Stimulated activated CD4-positive, alpha-beta T cell treated with anti-CD3 and anti-CD28 coated beads, Interleukin-4, amount 100 ng/mL, for 4 hours (primary cell): ENCODE measurements at places on chromosomes 5 and 9.

GRCh38 chr5:141611289-141611688, 7.5 kb downstream of the DIAPH1 start:
- no peak for DNase-seq

GRCh38 chr9:105299190-105299854, 54.9 kb downstream of the SLC44A1 start:
- DNase-seq = no peak

DNA sequence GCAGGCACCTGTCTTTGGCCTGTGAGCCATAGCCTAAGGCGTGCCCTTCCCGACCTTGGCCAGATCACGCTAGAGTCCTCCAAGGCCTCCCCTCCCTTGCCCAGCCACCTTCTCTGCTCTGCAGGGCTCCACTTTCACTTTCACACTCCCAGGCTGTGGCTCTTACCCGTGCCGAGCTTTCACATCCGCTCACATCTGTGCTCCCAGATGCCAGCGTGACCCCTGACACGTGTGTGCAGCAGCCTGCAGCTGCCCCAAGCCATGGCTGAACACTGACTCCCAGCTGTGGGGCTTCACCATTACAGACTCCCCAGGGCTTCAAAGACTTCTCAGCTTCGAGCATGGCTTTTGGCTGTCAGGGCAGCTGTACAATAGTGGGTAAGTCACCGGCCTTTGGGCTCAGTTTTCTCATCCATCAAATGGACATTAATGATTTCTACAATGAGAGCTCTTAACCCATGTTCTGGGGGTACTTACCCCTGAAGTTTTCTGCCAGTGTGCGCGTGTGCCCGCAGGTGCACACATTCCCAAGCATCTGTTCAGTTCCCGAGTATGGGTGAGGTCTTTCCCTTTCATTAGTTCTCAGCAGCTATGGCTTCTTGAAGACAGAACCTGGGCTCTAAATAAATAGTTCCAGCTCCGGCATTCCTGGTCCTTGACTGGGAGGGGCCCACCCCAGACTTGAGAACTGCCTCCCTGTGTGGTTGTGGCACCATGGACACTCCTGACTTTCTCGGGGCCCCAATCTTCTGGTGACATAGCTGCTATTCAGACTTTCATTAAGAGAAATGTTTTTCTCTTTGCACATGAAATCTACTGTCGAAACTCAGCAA, 118.6 kb downstream of the RGS3 start:
- DNase-seq = peak; percentile 80

- DNase-seq = no peak
These were observed 477.8 kb upstream of the DAB2 start for GRCh38 chr5:39902626-39903025.

DNA sequence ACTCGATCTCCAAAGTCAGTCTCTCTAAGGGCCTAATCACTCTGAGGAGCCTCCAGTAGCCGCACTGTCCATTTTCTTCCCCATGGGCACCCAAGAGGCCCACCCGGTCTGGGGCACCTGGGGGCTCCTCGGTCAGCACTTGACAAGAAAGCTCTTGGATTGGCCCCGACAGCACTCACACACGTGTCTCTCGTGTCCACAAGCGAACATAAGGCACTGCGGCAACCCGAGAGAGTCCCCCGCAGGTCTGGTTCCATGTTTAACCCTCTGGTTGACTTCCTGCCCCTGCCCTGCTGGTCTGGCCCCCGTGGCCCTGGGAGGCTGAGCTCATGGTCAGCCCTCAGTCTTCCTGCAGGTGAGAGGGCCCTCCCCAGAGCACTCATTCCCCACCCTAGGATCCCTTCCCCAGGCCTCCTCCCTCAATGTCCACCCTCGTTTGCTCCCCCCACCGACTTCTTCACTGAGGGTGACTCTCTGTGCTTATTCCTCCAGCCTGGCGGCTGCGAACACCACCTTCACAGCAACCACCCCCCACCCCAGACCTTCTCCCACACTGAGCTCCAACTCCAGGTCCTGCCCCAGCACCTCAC, 16.3 kb upstream of the LRRC14B start:
- no peak for DNase-seq

- no peak for DNase-seq
These were observed 38.9 kb upstream of the TNFSF8 start for GRCh38 chr9:114969269-114969668.

- no peak for DNase-seq
These were observed 175.2 kb upstream of the DAP start for GRCh38 chr5:10936081-10936855.
